RKO (cell line): ENCODE measurements at places on chromosomes 2 and 18.

- DNase-seq = no peak
These were observed 70.8 kb upstream of the FSHR start for GRCh38 chr2:49225126-49225525.

GRCh38 chr2:71513096-71513495, 59.7 kb downstream of the DYSF start:
- no peak for DNase-seq

- no peak for DNase-seq
These were observed 4.9 kb downstream of the LTBP1 start for GRCh38 chr2:32951672-32952071.

GRCh38 chr2:102025016-102025501, 33.3 kb downstream of the IL1R2 start:
- DNase-seq = no peak

- no peak for DNase-seq
These were observed 89.8 kb upstream of the ITGA4 start for GRCh38 chr2:181367411-181367810.

DNA sequence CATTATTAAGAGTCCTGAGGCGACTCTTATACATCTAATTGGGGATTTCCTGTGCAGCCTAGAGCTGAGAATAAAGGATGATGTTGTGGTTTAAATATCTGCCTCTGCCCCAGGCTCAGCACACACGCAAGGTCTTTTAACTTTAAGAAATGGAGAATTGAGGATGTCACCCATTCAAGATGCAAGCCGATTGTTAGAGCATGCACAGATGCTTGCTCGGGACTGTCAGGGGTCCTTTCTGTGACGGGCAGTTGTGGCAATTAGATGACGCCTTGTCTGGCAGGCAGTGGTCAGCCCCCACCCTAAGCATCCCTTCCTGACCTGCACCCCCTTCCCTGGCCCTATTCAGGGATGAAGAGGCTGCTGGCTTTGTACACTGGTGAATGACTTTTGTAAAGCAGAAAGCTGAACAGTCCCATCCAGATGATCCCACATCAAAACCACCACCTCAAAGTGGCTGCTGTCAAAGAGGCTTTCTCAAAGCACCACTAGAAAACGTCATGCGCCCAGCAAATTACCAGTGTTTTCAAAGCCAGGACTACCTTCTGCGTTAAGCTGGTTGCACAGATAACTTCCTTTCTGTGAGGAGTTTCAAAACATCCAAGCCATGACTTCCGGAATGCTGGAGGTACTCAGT, 23.7 kb downstream of the FAM178B start:
- DNase-seq = no peak

DNA sequence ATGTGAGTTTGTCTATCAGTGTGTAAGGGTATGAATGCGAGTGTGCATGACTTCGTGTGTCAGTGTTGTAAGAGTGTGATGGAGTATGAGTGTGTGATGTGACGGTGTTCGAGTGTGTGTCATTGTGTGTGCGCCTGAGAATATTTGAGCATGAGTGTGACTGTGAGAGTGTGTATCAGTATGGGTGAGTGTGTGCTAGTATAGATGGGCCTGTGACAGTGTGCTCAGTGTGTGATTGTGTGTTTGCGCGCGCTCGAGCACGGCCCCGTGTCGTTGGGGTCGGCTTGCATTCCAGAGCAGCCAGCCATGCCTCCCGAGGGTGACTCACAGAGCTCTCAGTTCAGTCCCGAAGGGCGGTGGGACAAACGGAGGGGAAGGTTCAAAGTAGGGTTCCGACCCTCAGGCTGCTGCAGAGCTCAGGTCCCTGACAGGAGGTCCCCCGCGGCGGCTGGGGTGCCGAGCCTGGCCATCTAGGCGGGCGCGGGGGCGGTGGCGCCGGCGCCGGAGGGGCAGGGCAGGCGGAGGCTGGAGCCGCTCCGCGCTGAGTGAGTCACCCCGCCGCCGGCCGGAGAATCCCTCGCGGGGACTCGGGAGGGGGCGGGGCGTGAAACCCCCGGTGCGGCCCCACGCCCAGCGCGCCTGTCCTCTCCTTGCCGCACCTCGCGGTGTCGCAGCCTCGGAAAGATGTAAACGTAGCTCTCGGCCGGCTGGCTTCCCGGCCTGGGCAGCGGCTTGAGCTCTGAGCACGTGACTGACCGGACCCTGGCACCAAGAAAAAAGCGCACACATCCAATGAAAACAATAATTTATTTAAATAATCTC, 3.8 kb downstream of the DLX2 start:
- DNase-seq = peak; percentile 91

- no peak for DNase-seq
These were observed 201.1 kb downstream of the SP3 start for GRCh38 chr2:173764094-173764493.

DNA sequence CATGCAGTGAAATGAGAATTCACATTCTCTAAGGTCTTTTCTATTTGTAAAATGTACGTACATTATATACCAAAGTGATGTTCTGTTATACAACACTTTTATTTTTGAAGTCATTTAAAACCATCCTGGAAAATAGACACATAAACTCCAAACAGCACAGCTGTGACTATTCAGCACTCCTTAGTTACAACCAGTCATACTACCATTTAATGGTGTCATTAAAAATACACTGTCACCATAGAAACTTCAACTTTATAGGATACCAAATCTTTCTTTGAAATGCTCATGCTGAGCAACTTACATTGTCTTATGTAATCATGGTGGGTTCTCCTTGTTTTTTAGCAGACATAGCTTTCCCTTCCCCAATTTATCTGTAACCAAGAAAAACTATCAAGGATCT, 85.3 kb downstream of the METTL4 start:
- no peak for DNase-seq

DNA sequence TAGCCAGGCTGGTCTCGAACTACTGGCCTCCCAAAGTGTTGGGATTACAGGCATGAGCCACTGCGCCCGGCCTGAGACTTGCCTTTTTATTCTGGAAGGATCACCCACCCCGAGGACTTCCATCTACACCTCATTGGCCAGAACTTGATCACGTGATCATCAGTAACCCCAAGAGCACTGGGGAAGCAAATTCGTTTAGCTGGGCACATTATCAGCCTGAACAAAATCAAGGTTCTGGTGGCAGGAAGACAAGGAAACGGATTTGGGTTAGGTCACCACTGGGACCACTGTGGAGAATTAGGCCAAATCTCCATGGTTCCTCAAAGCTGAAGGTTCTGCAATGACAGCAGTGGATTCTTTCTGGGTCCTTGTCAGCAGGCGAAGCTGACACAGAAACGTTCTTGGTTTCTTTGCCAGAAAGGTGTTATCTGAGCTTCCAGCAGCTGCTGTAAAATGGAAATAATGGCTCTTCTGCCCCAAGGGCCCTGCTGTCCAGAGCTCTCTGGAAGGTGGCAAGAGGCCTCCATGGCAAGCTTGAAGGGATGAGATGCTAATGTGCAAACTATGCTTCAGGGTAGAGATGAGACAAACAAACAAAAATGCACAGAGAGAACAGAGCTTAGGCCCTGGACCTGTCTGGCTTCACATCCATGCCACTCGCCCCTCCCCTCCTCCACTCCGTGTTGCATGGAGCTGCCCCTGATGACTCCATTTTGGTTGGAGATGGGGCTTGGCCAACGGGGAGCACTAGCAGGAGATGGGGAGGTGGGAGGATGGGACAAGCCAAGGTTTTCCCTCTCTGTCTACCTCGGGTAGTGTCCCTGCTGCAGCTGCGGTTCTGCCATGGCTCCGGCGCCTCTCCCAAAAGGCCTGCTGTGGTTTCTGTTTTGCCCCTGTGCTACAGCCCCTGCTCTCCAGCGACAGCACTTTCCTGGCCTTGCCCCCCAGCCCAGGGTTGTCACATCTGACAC, 28.4 kb downstream of the TMEM177 start:
- DNase-seq = no peak

- DNase-seq = no peak
These were observed 12.5 kb downstream of the RASGRP3 start for GRCh38 chr2:33488715-33489540.
